ENCODE measurements at places on chromosomes 11 and 22. TPM values are rescaled to one million over a fixed set of nuclear protein-coding genes. Genes with fewer than 3 reads are reported as not detected.

DNA sequence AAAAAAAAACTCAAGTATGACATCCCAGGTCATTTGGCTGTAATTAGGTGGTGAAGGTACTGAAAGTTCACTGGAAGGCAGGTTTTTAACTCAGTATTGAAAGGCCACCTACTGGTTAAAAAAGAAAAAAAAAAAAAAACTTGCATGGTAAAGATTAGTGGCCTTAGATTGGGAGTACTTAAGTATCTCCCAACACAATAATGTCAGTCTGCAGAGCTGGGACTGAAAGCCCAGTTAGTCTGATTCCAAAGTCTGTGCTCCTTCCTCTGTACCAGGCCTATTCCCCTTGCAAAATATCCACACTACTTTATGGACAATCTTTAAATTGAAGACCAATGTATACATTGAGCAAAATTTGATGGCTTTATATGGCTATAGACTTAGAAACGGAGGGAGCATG is 85.5 kb downstream of the NOX4 start:
- no peaks in the 10 kb centered on the region for H3K36me3 ChIP-seq
- no peaks in the 10 kb centered on the region for H3K27me3 ChIP-seq
- DNase-seq = no peak
- no peak overlapping the region for H3K4me3 ChIP-seq
- no peak overlapping the region for H3K27ac ChIP-seq

GRCh38 chr22:37316405-37316804 is 34.1 kb downstream of the CYTH4 start:
- H3K4me3 ChIP-seq = no peak overlapping the region
- no peaks in the 10 kb centered on the region for H3K36me3 ChIP-seq
- no peak for DNase-seq
- peaks cover 46% of the 10 kb centered on the region for H3K4me1 ChIP-seq
- no peak overlapping the region for H3K27ac ChIP-seq
- H3K27me3 ChIP-seq = no peaks in the 10 kb centered on the region

CALCB gene
- not detected for total RNA-seq

DNA sequence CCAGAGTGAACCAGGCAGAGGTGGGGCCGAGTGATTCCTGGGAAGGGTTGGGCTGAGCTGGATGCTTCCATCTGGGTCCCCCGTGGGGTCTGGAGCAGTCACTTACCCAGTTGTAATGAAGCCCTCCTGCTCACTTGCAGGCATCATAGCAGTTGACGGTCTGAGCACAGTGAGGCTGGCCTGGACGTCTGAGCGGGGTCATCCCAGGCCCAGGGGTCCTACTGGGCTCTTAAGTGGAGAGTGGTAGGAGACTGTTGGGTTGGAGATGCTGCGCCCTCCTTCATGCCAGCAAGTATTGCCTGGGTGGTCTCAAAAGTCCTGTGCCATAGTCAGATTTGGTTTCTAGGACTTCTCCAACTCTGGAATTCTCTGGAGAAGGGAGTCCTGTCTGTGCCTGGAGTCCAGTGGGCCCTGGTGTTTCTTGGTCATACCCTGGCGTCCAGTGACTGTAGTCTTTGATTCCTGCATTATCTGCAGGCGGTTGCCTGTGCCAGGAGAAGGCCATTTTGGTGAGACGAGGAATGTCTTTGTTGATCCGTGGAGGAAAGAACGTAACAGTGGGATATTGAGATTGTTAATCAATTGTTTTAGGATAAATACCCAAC is 82.3 kb downstream of the TBC1D22A start:
- DNase-seq = no peak
- H3K4me1 ChIP-seq = no peaks in the 10 kb centered on the region
- H3K4me3 ChIP-seq = no peak overlapping the region
- no peaks in the 10 kb centered on the region for H3K36me3 ChIP-seq

DNA sequence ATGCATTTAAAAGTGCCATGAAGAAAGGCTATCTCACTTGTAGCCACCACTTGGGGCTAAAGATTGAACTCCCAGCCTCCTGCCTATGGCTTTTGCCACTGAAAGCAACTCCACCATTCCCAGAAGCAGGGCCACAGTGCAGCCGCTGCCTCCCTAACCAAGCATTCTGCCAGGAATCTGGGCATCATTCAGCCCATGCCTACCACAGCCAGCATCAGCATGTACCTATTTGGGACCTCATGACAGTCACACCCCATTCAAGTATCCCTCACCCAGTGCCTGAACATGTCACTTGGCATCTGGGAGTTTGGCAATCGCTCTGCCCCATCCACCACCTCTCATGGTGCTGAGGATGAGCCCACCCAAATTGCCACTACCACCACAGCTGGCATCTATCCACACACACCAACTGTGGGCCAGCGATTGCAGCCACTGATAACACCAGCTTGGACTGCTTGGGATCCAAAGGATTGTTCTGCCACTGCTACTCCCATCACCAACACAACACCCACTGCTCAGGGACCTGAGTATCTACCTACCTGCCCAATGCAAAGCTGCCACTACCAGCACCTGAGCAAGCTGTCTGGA is 234.4 kb downstream of the GRM5 start:
- no peak overlapping the region for H3K27ac ChIP-seq
- no peaks in the 10 kb centered on the region for H3K4me1 ChIP-seq
- no peak overlapping the region for H3K4me3 ChIP-seq

TRIM48 gene
- not detected for total RNA-seq

GRCh38 chr22:25759825-25760231 is 17.8 kb downstream of the MYO18B start:
- H3K27ac ChIP-seq = peak overlapping the region; percentile 70
- no peak overlapping the region for H3K4me3 ChIP-seq
- DNase-seq = peak; percentile 92
- no peaks in the 10 kb centered on the region for H3K36me3 ChIP-seq

- H3K27me3 ChIP-seq = no peaks in the 10 kb centered on the region
- DNase-seq = no peak
- H3K27ac ChIP-seq = no peak overlapping the region
These were observed 5.3 kb upstream of the KMT2A start for GRCh38 chr11:118430956-118431355.

DNA sequence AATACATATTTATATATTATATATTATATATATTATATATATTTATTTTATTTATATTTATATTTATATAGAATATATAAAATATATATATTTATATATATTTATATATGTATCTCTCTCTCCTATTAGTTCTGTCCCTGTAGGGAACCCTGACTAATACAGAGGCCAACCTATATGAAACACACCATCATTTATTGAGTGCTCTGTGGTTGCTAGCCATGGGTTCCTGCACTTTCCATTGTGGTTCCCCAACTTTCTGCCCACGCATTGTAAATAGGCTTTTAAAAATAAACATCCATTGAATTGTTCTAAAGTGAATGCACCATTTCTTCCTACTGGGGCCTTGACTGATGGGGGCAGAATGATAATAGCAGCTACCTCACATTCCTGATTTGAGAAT is 93.8 kb upstream of the SESN3 start:
- H3K27ac ChIP-seq = no peak overlapping the region
- H3K4me3 ChIP-seq = no peak overlapping the region
- DNase-seq = no peak
- no peaks in the 10 kb centered on the region for H3K36me3 ChIP-seq
- 0 out of 2 replicates have a peak, but pooled peaks cover 9% of the 10 kb centered on the region for H3K27me3 ChIP-seq
- no peaks in the 10 kb centered on the region for H3K4me1 ChIP-seq

TMEM45B gene
- total RNA-seq = 13.3 TPM

OR5M10 gene
- not detected for total RNA-seq

- H3K27ac ChIP-seq = no peak overlapping the region
- no peak for DNase-seq
- no peaks in the 10 kb centered on the region for H3K4me1 ChIP-seq
- no peaks in the 10 kb centered on the region for H3K36me3 ChIP-seq
- H3K4me3 ChIP-seq = no peak overlapping the region
These were observed 58.5 kb upstream of the PDGFD start for GRCh38 chr11:104222464-104222863.

MYO7A gene
- 3.5 TPM for total RNA-seq

OR56A1 gene
- total RNA-seq = not detected

DNA sequence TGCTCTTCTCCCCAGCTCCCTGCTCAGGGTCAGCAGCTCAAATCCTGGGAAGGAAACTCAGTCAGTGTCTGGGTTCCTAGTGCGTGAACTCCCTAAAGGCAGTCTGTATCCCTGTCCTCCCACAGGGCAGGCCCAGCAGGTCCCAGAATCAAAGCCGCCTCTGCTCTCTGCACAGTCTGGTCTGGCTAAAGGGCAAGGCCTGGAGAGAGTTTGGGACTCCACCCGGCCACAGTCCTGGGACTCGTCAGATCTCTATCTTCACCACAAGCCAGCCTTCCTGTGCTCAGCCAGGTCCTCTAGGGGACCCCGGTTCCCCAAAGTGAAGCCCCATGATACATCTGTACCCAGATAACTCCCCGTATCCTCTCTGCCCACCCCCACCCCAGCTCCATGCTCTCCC is 56.2 kb upstream of the CSNK2A3 start:
- peaks cover 72% of the 10 kb centered on the region for H3K27me3 ChIP-seq
- DNase-seq = no peak
- no peak overlapping the region for H3K4me3 ChIP-seq
- no peaks in the 10 kb centered on the region for H3K4me1 ChIP-seq

DNA sequence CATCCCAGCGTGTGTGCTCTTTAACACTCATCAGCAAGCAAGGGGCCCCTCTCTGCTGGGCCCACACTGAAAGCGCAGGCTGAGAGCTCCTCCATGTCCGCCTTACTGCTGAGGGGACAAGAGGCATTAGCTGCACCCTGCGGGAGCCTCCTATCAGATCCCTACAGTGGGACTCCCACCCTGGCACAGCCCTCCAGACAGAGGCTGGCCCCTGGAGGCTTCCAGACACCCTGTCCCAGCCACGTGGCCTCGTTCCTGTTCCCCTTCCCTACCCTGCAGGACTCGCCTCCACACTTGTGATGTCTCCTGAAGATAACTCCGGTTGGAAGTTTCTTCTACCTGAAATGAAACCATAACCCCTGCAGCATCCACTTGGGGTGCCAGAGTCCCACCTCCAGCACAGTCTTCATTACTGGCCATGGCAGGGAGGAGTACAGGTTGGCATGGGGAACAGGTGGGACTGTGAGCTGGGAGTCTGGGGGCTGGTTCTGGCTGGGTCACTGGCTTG is 5.0 kb upstream of the SH3BP1 start:
- no peaks in the 10 kb centered on the region for H3K36me3 ChIP-seq
- H3K27me3 ChIP-seq = no peaks in the 10 kb centered on the region
- H3K4me1 ChIP-seq = peaks cover 11% of the 10 kb centered on the region
- no peak overlapping the region for H3K4me3 ChIP-seq

- H3K27me3 ChIP-seq = peaks cover 99% of the 10 kb centered on the region
- H3K36me3 ChIP-seq = no peaks in the 10 kb centered on the region
- H3K4me3 ChIP-seq = no peak overlapping the region
- no peak overlapping the region for H3K27ac ChIP-seq
- H3K4me1 ChIP-seq = no peaks in the 10 kb centered on the region
These were observed 23.6 kb upstream of the SCGB1D1 start for GRCh38 chr11:62166371-62166770.

SYCE3 gene
- not detected for total RNA-seq

SCUBE2 gene
- total RNA-seq = not detected

- no peaks in the 10 kb centered on the region for H3K36me3 ChIP-seq
- no peaks in the 10 kb centered on the region for H3K4me1 ChIP-seq
- no peak for DNase-seq
These were observed 158.1 kb upstream of the PITPNB start for GRCh38 chr22:28077166-28077565.

ASRGL1 gene
- total RNA-seq = 6.2 TPM

DNA sequence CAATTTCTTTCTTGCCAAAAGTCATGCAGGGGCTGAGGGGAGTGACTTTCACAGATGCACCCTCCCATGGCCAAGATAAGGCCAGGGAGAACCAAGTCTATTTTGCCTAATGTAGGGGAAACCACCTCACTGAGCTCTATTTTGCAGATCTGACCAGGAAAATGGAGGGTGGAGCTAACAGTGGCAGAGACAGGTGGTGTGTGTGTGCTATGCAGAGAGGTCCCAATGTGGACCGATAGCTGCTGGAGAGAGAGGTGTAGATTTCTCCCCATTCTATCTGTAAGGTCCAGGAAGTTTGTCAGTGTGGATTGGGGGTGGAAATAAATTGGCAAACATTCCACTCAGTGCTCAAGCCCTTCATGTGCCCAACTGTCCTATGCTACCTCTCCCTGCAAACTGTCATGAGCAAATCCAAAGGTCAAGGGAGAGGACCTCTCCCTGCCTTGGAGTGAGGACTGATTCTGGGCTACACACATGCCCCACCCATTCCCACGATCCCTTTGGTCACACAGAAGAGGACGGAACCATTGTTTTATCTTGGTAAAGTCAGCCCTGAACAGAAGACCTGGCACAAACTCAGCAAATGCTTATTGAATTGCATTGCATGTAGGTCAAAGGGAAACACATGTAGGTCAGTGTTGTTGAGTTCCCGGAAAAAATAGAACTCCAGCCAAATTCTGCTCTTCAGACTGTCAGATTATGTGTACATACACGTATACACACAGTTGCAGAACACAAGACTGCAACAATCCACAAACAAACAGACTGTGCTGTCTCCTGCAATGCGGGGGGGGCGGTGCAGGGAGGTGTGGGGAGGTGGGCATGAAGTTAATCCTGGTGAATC is 65.9 kb downstream of the C11orf58 start:
- H3K27ac ChIP-seq = peak overlapping the region; percentile 69
- H3K27me3 ChIP-seq = no peaks in the 10 kb centered on the region
- no peak overlapping the region for H3K4me3 ChIP-seq
- no peaks in the 10 kb centered on the region for H3K36me3 ChIP-seq
- DNase-seq = no peak
- peaks cover 46% of the 10 kb centered on the region for H3K4me1 ChIP-seq

DNA sequence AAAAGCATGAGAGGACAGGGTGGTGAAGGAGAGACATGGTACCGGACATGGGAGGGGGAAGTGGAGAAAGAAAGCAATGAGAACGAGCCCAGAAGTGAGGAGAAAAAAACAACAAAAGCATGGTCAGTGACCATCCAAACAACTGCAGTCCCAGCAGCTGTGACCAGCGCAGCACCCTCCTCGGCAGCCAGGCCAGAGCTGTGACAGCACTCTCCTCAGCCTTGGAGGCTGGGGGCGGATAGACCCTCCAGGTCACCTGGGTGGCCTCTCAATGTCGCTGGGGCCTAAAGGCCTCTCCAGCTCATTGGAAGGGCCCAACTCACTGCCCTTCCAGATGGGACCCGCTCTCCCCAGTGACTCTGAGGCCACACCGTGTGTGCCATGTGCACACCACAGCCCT is 103.3 kb downstream of the MED15 start:
- no peak overlapping the region for H3K27ac ChIP-seq
- H3K4me3 ChIP-seq = no peak overlapping the region
- H3K36me3 ChIP-seq = no peaks in the 10 kb centered on the region
- no peaks in the 10 kb centered on the region for H3K4me1 ChIP-seq
- H3K27me3 ChIP-seq = no peaks in the 10 kb centered on the region

- no peaks in the 10 kb centered on the region for H3K27me3 ChIP-seq
- DNase-seq = no peak
- H3K4me1 ChIP-seq = peaks cover 99% of the 10 kb centered on the region
- no peak overlapping the region for H3K4me3 ChIP-seq
These were observed 69.1 kb downstream of the MICAL2 start for GRCh38 chr11:12179531-12179930.
